ENCODE measurements at places on chromosomes 5 and 9.

GRCh38 chr9:129209580-129209979 lies 31.5 kb upstream of the IER5L start:
- DNase-seq: no peak

- DNase-seq: no peak
These were observed 232.6 kb downstream of the BNC2 start for GRCh38 chr9:16637911-16638310.

DNA sequence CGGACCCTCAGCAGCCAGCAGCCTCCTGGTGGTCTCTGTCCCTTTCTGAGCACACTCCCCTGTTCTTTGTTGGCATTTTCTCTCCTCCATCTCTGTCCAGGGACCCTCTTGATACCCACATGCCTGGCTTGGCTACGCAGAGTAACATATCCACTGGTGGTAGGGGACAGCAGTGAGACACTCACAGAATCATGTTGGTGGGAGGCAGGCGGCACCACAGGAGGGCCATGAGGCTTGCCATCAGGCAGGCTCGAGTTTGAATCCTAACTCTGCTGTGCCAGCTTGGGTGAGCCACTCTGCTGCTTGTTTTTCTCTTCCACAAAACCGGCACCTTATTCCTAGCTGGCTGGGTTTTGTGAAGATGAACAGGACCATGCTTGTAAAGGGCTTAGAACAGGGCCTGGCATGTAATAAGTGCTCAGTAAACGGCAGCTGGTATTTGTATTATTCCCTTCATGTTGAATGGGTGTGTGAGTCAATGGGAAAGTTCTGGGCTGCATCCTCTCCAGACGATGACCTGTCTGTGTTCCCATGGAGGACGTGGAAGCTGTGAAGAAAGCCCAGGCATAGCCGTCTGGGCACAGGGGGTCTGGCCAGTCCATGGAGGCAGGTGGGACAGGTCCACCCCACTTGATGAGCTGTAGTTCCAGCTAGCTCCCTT lies 2.3 kb downstream of the COL27A1 start:
- no peak for DNase-seq

DNA sequence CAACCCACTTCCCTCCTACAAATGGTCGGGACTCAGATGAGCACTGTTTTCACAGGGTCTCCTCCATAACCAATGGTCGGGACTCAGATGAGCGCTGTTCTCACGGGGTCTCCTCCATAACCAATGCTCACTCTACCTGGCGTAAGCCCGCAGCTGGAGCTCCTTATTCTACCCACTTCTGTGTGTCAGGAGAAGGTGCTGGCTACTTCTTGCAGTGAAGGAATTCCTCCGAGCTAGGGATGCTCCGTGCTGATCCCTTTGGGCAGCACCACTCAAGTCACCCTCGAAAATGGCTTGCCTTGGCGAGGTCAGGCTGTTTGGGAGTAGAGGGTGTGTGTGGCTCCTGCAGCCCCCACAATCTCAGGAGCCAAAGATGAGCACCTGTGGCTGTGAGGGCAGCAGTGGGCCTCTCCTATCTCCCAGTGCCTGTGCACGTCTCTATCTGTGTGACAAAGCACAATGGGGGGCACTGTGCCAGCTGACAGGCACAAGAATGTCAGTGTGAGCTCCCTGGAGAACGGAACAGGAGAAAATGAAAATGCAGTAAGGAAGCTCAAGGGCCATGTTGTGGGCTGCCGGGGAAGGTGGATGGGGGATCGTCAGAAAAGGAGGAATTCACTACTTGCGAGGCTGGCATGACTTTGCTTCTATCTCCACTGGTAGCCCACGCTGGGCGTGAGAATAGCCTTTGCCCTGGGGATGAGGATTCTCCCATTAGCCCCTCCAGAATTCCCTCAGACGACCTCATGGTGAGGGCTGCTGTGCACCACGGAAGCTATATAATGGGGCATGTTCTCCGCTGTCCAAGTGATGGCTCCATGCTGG lies 3.9 kb upstream of the BTNL9 start:
- no peak for DNase-seq

DNA sequence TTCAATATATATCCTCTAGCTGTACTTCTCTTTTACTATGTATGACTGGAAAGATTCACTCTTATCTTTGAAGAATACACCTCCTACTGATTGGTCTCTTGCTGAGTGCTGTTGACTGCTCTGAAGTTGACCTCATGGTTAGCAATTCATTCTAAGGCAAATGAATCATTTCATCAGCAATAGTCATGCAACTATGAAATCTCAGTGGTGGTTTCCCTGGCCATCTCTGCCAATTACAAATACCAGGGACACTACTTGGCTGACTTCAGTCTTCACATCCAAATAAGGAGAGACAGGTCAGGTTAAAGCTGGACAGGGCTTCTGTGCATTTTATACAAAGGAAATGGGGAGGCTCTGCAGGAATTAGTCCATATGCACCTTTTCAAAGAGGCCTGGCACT lies 333.5 kb upstream of the ACTBL2 start:
- DNase-seq: no peak

DNA sequence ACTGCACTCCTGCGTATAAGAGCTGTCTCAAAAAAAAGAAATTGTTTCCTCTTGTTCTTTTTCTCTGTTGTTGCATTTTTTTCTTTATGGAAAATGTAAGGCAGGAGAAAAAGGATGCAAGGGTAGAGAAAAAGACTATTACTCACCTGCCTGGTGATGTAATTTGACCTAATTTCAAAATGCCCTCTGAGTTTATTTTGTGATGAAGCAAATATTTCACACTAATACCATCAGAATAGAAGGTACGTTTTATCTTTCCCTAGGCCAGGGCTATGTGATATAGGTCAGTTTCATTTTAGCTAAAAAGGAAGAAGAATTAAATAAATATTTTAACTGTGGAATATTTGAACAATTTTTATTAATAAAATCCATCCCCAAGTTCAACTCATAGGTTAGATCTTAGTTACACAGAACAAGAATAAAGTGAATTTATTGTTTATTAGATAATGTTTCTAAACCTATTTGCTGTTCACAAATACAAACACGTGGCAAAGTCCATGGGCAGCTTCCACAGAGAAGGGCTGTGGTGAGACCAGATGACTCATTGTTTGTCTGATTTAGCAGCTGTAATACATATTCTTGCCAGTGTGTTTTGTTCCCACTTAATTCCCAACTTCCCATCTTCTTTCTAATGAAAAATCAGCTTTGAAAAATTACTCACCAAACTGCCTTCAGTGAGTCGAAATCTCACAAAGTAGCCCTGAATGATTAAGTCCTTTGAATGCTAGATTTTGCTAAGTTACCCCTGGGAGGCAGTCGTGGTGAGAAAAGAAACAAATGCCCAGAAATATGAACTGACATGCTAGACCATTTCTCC lies 52.8 kb upstream of the CCDC112 start:
- DNase-seq: no peak

DNA sequence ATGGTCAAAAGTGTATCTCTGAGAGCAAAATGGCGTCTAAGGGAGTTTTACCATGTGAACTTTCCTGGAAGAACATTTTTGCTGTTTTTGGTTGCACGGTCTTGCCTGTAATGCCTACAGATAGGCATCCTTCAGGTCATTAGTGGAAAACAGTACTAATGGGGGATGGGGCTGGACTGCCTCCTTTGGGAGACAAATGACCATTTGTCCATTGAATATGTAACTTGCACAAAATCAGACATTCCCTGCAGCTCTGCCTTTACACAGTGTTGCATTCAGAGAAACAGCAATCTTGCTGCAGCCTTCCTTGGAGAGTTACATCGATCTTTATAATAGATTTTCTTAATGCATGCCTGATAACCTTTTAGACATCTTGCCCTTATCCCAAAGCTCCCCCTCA lies 138.5 kb upstream of the EGFLAM start:
- no peak for DNase-seq

GRCh38 chr9:98964201-98964600 lies 20.5 kb downstream of the COL15A1 start:
- no peak for DNase-seq

DNA sequence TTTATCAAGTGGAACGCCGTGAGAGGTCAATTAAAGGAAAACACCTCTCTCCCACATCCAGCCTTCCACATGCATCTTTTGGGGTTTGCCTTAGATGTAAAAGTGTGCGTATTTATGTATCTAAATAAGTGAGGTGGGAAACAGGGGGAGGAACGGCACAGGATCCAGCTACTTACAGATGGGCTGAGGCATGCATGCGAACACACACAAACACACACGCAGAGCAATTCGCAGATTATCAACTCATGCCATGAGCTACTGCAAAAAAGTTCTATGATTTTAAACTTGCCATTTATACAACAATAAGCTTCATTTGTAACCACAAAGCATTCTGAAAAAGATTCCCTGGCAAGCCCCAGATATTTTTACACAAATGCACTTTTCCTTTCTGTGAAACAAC lies 242.1 kb downstream of the BNC2 start:
- no peak for DNase-seq

All from hematopoietic multipotent progenitor cell treated with erythropoietin and hydrocortisone succinate and interleukin-3 and kit ligand, for 17 days (in vitro differentiated cells).